ENCODE measurements at places on chromosomes 3 and 15.

- no peak for DNase-seq
Observed at GRCh38 chr15:89333011-89333860, 1.4 kb downstream of the POLG start.

- DNase-seq = no peak
Observed at GRCh38 chr15:62462721-62463120, 297.6 kb upstream of the C2CD4B start.

DNA sequence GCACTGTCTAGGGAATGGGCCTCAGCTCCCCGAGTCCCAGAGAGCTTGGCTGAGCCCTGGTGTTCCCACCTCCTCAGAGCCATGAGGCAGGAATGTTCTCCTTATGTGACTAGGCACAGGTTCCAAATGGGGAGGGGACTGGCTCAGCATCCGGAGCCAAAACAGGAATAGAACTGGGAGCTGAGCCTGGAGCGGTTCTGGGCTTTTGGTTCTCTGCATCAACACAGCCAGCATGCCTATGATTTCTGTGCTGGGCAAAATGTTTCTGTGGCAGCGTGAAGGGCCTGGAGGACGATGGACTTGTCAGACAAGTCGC is at the start of gene FAM131A:
FAM131A (plus strand) TSS at position 202 of the 316 bp plus-strand sequence; CDS start at position 233, 31 bp downstream.
- DNase-seq = no peak

DNA sequence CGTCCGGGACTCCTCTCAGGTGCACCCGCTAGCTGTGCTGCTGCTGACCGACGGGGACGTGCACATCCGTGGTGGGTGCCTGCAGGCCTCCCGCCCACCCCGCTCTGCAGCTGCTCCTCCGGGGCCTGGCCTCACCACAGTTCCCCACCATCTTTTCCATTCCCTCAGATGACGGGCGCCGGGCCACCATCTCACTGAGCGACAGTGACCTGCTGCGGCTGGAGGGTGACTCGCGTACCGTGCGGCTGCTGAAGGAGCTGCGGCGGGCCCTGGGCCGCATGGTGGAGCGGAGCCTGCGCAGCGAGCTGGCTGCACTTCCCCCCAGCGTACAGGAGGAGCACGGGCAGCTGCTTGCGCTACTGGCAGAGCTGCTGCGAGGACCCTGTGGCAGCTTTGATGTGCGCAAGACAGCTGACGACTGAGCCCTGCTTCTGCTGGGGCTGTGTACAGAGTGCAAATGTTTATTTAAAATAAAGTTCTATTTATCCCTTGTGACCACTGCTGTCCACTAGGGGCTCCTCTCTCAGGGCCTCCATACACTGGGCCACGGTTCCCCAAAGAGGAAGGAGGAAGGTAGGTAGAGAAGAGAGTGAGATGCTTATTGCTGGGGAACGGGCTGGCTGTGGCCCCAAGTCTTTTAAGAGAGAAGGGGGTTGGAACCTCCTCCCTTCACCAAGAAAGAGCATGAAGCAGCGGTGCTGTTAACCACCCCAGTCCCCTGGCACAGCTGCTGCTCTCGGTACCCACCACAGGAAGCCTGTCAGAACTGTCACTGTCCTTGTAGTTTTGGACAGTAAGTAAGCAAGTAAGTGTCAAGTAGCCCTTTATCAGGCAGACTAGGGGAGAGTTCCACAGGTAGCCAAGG is 47.0 kb downstream of the DHX30 start:
- DNase-seq = peak; percentile 23

DNA sequence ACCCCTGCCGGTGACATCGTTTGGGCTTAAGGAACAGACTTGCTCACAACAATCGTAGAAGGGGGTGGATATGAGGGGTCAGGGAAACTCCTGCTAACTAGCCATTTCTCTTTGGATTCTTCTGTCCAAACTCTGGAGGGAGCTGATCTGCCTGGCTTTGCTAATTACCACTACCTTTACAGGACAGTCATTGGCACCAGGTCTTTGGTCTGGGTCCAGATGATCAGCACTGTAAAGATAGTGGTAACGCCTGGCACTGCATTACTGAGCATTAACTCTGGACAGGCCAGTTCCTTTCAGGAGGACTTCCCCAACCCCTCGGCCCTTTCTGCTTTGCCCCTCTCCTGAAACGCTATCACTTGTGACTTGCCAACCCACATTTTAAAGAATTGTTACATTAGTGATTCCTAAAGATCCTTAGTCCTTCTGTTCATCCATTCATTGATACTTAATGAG is 788 bp downstream of the UQCC5 start:
- DNase-seq = no peak

DNA sequence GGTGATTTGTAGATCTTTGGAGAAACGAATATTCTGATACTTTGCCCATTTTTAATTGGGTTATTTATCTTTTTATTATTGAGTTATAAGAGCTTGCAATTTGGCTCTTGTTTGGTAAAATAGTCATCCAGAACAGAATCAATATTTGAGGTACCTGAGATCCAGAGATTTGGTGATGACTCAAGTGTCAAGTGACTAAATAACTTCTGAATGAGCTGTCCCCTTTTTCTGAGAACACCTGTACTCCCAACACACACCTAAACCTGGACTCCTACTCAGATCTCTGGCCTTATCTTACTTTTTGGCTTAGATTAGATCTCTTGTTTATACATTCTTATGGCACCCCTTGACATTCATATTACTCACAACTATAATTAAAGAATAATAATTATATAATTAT is 3.1 kb upstream of the TRA2B start:
- no peak for DNase-seq

DNA sequence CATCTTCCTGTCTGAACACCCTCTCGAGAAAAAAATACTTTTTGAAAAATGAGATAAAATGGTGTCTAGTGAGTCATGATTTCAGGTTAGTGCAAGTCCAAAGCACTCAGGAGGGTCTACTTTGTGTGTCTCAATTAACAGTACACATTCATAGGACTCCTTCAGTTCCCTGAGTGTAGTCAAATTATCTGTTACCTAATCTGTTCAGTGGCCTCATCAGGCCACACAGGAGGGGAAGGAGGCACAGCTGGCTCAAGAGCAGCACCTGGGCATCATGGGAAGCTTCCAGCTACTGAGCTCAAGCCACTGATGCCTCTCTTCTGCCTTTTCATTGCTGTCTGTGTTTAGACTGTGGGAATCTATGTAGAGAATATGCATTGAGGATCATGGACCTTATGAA is 341.4 kb upstream of the SGO1 start:
- DNase-seq = no peak

- no peak for DNase-seq
Observed at GRCh38 chr3:64257100-64257755, 32.0 kb upstream of the PRICKLE2 start.

- no peak for DNase-seq
Observed at GRCh38 chr3:107705046-107705445, 182.3 kb downstream of the BBX start.

DNA sequence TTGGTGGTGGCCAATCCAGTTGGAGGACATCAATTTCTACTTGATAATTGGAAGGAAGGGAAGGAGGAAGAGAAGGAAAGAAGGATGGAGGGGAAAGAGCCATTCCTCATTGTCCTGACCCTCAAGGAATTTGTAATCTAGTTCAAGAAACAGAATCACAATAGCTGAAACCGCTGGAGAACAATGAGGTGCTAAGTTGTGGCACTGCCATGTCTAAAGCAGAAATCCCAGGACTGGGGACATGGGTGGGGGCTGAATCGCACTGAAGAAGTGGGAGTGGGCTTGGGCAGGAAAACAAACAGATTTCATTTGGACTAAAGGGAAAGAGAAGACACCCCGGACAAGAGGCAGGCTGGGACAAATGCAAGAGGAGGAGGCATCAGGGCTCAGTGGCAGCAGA is 183.6 kb downstream of the UACA start:
- no peak for DNase-seq

DNA sequence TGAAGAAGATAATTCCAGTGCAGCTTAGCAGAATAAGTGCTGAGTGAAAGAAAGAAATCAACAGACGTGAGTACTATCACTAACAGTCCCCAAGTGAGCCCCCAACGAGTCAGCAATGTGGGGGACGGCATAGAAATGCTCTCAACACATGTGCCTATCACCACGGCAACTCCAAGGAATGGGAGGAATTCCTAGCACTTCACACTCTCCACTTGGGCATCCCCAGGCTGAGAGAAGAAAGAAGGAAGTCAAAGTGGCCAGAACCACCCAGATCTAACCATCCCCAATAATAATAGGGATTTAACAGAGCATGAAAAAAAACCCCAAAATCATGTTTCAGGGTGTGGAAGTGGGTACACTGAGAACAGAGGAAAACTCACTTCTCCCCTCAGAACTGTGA is 29.3 kb upstream of the CPNE4 start:
- DNase-seq = no peak

GRCh38 chr15:74788683-74789151 is 6.8 kb downstream of the CSK start:
- DNase-seq = no peak

GRCh38 chr15:101172501-101173071 is 79.3 kb downstream of the CHSY1 start:
- no peak for DNase-seq

- no peak for DNase-seq
Observed at GRCh38 chr3:57696801-57697321, 4.0 kb upstream of the DENND6A start.

- no peak for DNase-seq
Observed at GRCh38 chr3:45819543-45819942, 22.4 kb downstream of the LZTFL1 start.

DNA sequence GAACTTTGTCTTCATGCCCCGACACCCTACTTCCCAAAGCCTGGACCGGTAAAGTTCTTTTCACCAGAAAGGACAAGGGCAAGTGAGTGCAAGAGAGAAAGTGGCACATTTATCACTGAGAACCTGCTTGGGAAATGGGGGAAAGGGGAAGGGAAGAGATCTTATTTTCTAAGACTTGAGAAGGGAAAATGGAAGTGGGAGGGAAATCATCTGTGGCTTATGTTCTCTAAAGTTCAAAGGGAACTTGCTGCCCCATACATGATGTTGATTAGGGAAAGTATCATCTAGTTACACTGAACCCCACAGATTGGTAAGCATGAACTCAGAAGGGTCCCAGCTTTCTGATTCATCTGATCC is 199.5 kb upstream of the LPP start:
- DNase-seq = no peak

GRCh38 chr15:46778876-46779275 is 938.4 kb upstream of the SEMA6D start:
- DNase-seq = no peak

- DNase-seq = no peak
Observed at GRCh38 chr3:80550174-80550573, 782.4 kb upstream of the ROBO1 start.

Data from HTR-8/SVneo (cell line).